ENCODE measurements at places on chromosomes 2 and 18.

- no peak for DNase-seq
Observed at GRCh38 chr18:39938676-39939608, 2016.1 kb upstream of the PIK3C3 start.

- no peak for DNase-seq
Observed at GRCh38 chr2:197088694-197089093, 162.2 kb upstream of the PGAP1 start.

- no peak for DNase-seq
Observed at GRCh38 chr18:13993730-13994129, 78.4 kb upstream of the MC2R start.

GRCh38 chr2:109290887-109291643 lies 162.1 kb downstream of the SH3RF3 start:
- DNase-seq, result no peak

GRCh38 chr2:102147935-102148334 lies 5.4 kb downstream of the IL1R1 start:
- DNase-seq, result peak; percentile 50

GRCh38 chr2:47112665-47113435 lies 42.3 kb downstream of the STPG4 start:
- no peak for DNase-seq

DNA sequence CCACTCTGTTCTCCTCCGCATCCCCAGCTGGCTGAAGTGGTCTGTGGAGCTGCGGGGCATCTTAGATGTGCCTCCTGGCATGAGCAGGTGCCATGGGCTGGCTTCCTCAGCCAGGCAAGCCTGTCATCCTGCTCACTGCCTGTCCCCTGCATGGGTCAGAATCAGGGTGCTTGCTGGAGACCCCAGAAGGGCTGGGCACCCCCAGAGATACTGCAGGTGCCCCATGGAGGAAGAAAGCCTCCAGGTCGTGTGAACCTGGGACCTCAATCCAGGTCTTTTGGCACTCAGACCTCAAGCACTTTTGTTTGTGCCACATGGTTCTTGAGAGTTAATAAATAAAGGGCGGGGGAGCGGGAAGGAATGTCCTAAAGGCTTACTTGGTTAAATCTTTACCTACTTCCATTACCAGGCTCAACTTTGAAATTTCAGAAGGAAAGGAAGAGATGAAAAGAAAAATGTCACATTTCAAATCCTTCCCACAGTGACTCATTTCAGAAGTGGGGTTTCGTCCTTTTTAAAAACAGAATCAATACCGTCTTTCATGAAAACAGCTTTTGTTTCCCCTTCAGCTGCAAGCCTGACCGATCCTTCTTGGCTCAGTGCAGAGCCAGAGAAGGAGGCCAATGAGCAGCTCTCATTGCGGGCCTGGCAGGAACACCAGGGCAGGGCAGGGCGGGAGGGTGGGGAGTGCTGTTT lies 69.9 kb downstream of the RHOB start:
- DNase-seq, result no peak

DNA sequence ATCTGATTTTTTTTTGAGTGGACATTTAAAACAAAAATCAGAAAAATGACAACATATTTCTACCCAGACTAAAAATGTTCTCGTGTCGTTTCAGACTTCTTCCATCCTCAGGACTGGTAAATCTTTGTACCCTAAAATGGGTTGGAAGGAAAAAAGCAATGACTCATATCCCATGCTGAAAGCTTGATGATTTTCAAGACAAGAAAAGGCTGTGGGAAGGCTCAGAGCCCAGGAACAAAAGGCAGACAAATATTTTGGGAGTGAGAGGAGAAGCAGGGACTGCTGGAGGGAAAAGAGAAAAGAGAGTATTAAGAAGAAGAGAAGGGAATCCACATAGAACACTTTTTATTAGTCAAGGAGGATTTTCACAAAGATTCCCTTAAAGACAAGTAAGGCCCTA lies 77.1 kb upstream of the CTAGE1 start:
- DNase-seq, result no peak

- no peak for DNase-seq
Observed at GRCh38 chr18:58785171-58785805, 79.4 kb upstream of the ZNF532 start.

GRCh38 chr2:20175931-20176330 lies 49.0 kb downstream of the SDC1 start:
- DNase-seq, result no peak

DNA sequence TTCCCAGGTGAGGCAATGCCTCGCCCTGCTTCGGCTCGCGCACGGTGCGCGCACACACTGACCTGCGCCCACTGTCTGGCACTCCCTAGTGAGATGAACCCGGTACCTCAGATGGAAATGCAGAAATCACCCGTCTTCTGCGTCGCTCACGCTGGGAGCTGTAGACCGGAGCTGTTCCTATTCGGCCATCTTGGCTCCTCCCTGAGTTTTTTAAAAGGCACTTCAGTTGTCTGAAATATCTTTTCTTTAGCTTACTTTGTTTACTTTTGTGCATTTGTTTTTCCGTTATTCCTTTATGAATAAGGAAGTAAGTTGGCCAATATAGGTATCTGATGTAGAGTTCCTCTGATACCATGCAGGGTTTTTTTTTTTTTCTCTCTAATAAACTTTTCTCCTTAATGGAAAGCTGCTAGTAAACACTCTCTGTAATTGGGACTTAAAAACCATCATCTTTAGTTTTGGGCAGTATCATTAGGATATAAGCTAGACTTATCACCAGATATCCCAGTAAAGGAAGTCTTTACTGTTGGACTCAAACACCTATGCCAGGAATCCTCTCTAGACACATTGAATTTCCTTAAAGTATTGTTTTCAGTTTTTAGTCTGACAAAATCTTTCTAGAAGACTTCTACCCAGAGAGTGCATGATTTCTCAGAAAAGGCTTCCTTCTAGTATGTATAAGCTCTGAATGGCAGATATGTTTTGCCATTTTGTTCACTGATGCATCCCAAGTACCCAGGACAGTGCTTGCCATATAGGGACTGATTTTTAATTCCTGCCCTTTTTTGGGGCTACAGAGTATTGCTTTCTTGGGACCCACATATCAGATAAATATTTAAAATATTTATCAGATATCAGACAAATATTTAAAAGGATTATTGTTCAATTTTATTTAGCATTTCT lies 35.8 kb upstream of the DYSF start:
- DNase-seq, result no peak

- no peak for DNase-seq
Observed at GRCh38 chr2:3025984-3026383, 351.6 kb downstream of the EIPR1 start.

GRCh38 chr2:144516981-144517865 lies 2.7 kb downstream of the ZEB2 start:
- DNase-seq, result no peak

- DNase-seq, result peak; percentile 32
Observed at GRCh38 chr18:13137670-13138419, 80.7 kb upstream of the LDLRAD4 start.

- no peak for DNase-seq
Observed at GRCh38 chr2:49222975-49223528, 68.7 kb upstream of the FSHR start.

- no peak for DNase-seq
Observed at GRCh38 chr2:191947235-191947634, 100.3 kb upstream of the CAVIN2 start.

DNA sequence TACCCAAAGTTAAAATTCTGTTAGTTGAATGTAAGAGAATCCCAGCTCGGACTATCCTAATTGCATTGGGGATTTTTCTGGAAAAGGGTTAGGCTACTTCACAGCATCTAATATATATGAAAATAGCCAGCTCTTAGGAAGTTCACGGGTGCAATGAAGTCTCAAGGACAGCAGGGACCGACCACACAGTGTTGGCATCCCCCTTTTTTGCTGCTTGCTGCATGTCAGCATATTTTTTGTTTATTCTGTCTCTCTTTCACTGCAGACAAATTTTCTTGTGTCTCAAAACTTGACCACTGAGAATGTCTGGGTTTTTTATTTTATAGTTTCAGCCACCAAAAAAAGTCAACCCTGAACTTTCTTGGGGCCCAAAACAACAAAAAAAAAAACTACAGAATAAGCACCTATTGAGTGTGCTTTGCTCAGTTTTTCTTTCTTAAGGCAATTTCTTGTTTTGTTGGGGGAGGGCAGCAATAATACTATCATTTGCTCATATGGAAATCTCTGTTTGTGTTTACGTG lies 535.6 kb downstream of the CNTNAP5 start:
- no peak for DNase-seq

GRCh38 chr2:142987044-142987443 lies 109.6 kb downstream of the KYNU start:
- no peak for DNase-seq
